ENCODE measurements at places on chromosomes 7 and 10.

- no peak for DNase-seq
Measured at GRCh38 chr7:153422291-153423209, 629.6 kb upstream of the DPP6 start.

GRCh38 chr10:4262449-4262848 is 477.4 kb upstream of the KLF6 start:
- DNase-seq: no peak

DNA sequence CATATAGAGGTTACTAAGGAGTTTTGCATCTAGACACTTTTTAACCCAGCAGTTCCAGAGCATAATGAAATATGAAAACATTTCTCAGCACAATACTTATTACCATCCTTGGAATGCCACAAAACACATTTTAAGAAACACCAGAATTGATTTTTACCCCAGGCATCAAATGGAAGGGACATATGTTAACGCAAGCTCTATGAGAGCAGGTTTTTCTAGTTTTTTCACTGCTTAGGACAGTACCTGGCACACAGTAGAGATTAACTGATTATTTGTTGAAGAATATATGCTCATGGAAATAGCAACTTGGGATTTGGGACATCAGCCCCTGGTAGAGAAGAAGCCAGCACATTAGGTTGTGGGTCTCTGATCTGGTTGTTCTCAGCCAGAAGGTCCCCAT is 67.0 kb upstream of the ARID5B start:
- DNase-seq: no peak

DNA sequence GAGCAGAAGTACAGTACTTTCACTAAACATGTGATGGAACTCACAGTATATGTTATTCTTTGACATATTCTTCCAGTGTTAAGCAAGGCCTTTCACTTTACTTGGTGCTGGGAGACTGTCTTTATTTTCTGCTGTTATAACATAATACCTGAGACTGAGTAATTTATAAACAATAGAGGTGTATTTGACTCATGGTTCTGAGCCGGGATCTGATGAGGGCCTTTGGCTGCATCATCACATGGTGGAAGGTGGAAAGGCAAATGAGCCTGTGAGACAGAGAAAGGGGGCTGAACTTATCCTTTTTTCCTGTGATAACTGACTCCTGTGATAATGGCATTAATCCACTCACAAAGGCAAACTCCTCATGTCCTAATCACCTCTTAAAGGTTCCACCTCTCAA is 1.4 kb downstream of the SUPV3L1 start:
- DNase-seq: no peak

Data from naive thymus-derived CD4-positive, alpha-beta T cell (primary cell).